ENCODE measurements at places on chromosomes 16 and 17. TPM values are rescaled to one million over a fixed set of nuclear protein-coding genes. Genes with fewer than 3 reads are reported as not detected.

The EFCAB5 gene
- polyA plus RNA-seq, result 0.11 TPM

The TNFRSF13B gene
- polyA plus RNA-seq, result not detected

The SARM1 gene
- polyA plus RNA-seq, result 15.7 TPM

The CORO7 gene
- 29.6 TPM for polyA plus RNA-seq

The NPEPPS gene
- 31.9 TPM for polyA plus RNA-seq

The FAM20A gene
- polyA plus RNA-seq, result 8.0 TPM

DNA sequence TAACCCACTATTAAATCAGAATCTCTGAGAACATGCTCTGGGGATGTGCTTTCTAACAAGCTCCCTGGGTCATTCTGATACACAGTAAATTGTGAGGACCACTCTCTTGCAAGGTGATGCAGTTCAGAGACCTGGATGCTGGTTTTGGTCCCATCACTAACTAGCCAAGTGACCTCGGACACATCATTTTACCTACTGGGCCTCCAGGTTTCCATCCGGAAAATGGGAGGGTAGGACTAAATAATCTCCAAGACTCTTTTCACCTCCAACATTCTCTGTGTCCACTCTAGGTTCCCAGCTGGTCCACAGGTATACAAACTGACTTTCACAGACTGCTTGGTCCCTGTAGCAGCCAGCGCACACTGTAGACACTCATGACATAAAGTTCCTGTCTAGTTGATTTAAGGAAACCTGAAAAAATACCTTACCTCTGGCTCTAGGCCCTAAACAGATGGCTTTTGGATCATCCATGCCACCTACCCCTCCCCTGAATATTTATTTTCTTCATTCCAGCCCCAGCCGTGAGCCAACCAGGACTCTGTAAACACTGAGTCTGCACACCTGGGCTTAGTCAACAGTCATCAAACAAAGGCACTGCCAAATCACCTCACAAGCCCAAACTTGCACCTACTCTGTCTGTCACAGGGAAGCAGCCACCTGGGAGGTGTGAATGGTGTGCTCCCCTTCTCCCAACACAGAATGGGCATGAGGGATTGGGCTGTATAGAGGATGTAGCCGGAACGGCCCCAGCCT, 51.3 kb upstream of the MRPS23 start:
- H3K27ac ChIP-seq, result peak overlapping the region; percentile 96
- H3K4me3 ChIP-seq, result no peak overlapping the region
- no peaks in the 10 kb centered on the region for H3K27me3 ChIP-seq
- no peaks in the 10 kb centered on the region for H3K36me3 ChIP-seq
- peaks cover 47% of the 10 kb centered on the region for H3K4me1 ChIP-seq
- DNase-seq, result no peak

DNA sequence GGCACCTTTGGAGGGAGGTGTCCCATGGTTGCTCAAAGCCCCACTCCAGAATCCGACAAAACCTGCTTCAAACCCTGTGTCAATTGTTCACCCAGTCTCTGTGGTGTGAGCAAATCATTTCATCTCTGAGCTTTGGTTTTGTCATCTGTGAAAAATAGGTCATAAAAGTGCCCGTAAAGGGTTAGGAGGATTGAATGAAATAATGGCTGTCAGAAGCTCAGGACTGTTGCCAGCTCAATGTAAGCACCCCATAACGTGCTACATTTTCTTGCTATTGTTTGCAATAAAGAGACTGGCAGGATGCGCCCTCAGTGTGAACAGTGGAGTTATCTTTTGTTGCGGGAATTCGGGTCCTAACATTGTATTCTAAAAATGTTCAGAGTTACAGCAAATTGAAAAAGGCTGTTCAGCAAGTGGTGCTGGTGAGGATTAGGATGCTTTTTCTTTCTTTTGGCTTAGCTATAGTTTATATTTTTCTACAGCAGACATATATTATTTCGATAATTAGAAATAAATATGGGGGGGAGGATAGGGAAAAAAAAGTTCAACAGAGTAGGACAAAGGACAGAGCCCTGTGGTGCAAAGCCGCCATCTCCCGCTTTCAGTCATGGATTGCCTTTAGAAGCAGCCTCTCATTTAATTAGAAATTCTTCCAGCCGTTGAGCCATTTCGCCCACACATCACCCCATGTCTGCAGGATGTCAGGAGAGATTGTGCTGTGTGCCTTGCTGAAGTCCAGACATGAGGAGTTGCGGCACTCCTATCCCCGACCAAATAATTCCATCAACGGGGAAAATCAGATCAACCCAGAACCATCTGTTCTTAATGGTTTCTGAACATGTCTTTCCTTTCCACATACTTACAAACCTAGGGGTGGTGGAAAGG, 20.9 kb upstream of the PYY start:
- H3K27me3 ChIP-seq, result no peaks in the 10 kb centered on the region
- DNase-seq, result no peak
- no peaks in the 10 kb centered on the region for H3K36me3 ChIP-seq

GRCh38 chr17:8069587-8069860, 18.0 kb downstream of the ALOX12B start:
- H3K36me3 ChIP-seq, result no peaks in the 10 kb centered on the region
- DNase-seq, result no peak
- H3K4me1 ChIP-seq, result no peaks in the 10 kb centered on the region
- no peaks in the 10 kb centered on the region for H3K27me3 ChIP-seq
- no peak overlapping the region for H3K27ac ChIP-seq

GRCh38 chr17:27489045-27489715, 32.9 kb downstream of the KSR1 start:
- H3K27ac ChIP-seq, result no peak overlapping the region
- peaks cover 13% of the 10 kb centered on the region for H3K4me1 ChIP-seq
- H3K36me3 ChIP-seq, result no peaks in the 10 kb centered on the region

GRCh38 chr17:81740395-81740961, 28.4 kb downstream of the SLC25A10 start:
- H3K27me3 ChIP-seq, result no peaks in the 10 kb centered on the region
- no peak for DNase-seq
- no peaks in the 10 kb centered on the region for H3K36me3 ChIP-seq
- H3K4me3 ChIP-seq, result no peak overlapping the region
- no peak overlapping the region for H3K27ac ChIP-seq

Data from pancreas (tissue), 10 donors.